ENCODE measurements at places on chromosomes 7 and 10.

DNA sequence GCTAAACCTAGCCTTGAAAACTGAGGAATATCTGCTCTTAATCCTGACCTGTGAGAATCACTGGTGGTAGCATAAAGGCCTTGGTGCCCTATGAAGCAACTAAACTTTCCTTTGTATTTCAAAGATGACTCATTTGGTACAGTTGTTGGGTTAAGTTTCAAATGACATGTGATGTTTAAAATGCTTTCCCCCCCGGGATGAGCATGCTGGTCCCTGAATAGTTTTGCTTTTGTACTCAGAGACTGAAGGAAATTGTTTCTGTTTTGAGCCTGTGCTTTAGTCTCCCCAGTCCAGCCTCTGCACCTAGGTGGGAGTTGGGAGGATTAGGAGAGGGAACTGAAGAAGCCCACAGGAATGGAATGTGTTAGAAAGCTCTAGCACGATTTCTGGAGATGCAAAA is 258.9 kb upstream of the NPY start:
- DNase-seq, result no peak

GRCh38 chr10:127091354-127091753 is 105.0 kb downstream of the INSYN2A start:
- no peak for DNase-seq

- no peak for DNase-seq
Observed at GRCh38 chr10:1380088-1380671, 324.0 kb downstream of the WDR37 start.

GRCh38 chr10:94757916-94758315 is 4.6 kb upstream of the CYP2C19 start:
- DNase-seq, result no peak

GRCh38 chr7:1938788-1939433 is 268.8 kb downstream of the ELFN1 start:
- DNase-seq, result no peak

DNA sequence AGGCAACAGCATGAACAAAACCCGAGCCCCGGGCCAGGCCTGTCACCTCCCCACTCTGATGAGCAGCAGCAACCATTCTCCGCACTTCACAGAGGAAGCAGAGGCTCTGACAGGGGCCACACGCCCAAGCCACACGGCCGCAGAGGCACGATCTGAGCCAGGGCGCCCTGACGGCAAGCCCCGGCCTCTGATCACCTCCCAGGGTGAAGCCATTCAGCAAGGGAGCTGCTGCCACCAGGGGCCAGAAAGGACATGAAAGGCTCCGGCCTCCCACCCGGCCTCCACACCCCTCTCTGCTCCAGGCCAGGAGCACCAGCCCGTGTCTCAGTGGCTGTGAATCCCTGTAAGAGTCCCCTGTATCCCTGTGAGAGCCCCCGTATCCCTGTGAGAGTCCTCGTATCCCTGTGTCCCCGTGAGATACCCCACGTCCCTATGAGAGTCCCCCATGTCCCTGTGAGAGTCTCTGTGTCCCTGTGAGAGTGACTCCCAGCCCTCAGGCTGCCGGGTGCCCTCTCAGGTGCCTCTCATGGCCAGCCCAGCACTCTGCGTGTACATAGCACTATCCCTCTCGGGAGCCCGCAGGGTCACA is 187.8 kb downstream of the MAD1L1 start:
- DNase-seq, result no peak

DNA sequence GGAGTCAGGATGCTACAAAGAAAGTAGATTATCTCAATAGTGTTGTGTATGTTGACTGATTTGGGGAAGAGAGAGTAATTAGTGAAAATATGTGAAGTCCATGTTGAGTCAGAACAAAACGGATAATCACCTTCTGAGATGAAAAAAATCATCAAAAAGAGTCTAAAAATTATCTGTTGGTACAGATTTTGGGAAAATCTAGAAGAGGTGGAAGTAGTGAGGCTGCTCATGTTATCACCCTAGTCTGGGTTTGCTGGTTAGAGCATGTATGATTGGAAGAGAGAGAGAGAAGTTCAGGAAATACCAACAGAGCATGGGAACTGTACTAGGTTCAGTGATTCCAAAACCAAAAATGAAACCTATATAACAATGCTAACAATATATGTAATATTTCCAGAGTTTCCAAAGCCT is 12.3 kb downstream of the RPA3 start:
- no peak for DNase-seq

- no peak for DNase-seq
Observed at GRCh38 chr7:74059681-74060588, 23.7 kb upstream of the LIMK1 start.

DNA sequence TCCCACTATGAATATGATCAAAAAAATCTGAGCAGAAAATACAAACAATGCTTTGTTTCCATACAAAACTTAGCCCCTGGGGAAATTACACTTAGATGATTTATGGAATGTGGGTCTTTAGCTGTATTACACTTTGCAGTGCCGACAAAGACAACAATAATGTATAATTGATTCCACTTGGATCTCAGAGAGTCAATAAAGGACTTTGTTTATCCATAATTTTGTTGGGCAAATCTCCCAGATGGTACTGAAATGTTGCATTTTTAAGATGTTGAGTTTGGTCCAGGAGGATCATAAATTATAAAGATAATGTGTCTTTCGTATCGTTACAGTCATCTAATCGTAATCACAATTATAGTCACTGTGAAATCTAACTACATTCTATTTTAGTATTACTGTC is 66.9 kb upstream of the DOCK1 start:
- DNase-seq, result peak; percentile 52

DNA sequence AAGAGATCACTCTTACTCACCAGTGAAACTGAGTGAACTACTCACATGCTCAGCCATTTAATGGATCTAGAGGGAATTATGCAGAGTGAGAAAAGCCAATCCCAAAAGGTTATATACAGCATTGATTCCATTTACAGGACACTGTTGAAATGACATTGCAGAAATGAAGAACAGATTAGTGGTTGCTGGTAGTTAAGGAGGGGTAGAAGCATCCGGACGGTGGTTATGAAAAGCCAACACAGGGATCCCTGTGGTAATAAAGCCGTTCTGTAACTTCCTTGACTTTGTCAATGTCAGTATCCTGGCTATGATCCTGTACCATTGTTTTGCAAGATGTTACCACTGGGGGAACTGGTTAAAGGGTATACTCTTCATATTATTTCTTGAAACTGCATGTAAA is 253.4 kb downstream of the USP6NL start:
- DNase-seq, result no peak

- DNase-seq, result no peak
Observed at GRCh38 chr7:81159402-81159801, 240.6 kb upstream of the SEMA3C start.

GRCh38 chr7:91020636-91021385 is 243.4 kb upstream of the FZD1 start:
- DNase-seq, result no peak

DNA sequence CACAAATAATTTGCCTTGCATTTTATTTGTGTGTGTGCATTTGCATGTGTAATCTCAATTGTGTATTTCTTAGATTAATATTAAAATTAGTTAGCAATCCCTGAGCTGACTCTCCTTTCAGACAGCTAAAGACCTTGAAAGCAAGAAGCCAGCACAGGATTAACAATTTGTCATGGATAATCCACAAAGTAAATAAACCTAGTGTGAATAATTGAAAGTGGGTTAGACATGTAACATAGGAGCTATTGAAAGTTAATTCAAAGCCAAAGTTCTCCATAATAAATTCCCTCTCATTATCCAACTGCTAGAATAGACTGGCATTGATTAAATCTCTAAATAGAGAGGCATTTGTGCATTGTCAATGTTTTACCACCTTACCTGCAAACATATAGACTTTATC is 326.1 kb downstream of the PLXDC2 start:
- no peak for DNase-seq

DNA sequence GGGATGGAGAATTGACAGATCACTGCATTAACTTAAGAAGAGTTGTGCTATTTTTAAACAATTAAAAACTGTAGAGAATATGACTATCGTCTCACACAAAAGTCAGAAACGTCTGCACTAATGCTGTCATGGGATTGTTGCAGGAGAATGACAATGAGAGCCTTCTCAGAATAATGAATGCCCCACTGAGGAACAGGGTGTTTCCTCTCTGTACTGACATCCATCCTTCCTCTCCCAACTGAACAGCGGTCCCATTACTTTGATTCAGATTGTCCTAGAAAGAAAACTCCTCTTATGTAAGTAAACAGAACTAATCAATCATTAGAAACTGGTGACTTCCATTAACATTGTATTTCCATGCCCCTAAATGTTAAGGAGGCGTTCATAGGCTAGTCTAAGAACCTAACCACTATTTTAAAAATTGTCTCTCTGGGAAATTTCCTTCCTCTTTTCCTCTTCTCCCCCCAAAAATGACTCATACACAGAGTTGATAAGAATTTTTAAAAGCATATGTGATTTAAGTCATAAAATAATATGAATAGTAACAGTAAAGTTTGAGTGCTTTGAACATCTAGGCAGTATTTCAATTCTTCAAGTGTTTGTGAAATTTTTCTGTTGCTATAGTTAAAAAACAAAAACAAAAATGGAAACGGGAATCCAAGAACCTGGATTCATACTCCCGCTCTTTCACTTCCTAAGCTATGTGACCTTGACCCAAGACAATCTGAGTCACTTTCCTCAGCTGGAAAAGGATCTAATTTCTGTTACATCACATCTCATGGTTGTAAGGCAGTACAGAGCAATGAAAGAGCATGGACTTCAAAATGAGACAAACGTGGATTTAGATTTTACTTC is 12.7 kb upstream of the MACC1 start:
- no peak for DNase-seq

- DNase-seq, result no peak
Observed at GRCh38 chr10:133044401-133044811, 43.3 kb upstream of the ADGRA1 start.

- no peak for DNase-seq
Observed at GRCh38 chr7:11650030-11650429, 182.0 kb downstream of the THSD7A start.

GRCh38 chr10:101956117-101956516 is 99.9 kb downstream of the ARMH3 start:
- DNase-seq, result no peak

DNA sequence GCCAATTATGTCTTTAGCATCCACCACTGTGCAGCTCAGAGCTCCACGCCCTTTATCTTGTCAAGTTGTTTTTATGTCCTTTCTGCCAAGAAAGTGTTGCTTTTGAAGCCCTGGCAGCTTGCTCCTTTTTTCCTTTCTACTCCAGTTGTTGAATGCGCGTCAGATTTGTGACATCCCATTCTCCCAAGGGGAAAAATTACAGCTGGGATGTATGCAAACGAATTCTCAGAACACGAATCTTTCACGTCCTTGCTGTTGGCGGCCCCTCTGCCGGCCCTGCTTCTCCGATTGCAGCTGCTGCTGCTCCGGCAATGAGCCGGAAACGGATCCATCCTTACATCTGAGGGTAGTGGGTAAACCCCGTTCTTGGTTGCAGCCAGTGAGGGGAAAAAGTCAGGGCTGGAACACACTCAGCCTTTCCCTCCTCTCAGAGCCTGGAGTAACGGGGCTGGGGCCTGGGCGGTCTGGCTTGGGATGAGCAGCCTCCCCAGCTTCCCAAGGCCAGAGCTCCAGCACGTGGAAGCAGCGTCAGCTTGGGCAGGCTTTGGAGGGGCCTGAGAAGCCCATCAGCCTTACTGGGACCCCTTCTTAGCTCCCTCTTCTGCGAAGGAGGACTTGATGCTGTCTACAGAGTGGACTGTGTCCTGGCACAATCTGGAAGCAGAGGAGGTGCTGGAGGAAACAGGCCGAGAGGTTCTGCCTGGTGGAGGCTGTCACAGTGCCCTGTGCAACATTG is 79.0 kb upstream of the CHST15 start:
- no peak for DNase-seq

DNA sequence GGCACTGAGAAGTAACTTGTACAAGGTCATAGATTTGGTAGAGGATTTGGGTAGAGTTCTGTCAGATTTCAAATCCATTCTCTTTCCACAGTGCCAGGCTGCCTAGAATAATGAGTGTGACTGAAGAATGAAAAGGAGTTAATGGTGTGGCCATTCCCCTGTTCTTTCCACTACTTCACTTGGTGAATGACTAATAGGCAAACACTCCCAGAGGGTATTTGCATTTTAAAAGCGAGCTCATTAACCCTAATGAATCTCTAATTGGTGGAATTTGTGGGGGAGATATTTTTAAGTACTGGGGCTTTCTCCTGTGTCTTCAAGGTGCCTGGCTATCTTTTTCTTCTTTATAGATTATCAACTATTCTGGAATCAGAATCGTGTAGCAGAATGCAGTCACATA is 74.8 kb upstream of the RPA3 start:
- no peak for DNase-seq

DNA sequence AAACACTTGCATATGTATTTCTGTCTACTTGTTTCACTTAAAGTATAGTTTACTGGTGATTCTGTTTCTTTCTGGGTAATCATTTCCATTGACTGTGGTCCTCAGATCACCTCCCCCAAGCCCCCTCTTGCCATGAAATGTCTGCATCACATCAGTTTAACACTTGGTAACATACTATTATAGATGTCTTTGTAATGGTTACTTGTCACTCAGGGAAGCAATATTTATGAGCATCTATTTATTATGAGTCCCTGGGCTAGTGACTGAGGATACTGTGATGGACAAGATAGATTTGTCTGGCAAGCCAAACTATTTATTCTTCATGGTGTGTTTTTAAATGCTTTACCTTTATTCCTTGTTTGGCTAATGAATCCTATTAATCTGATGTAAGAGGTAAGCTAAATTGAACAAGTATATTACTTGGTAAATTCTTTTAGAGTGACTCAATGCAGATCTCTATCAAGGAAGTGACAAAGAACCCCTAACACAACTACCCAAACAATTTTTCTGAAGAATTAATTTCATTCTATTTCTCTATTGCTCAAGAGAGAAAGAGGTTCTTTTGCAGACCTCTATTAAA is 270.9 kb downstream of the RELN start:
- DNase-seq, result no peak

DNA sequence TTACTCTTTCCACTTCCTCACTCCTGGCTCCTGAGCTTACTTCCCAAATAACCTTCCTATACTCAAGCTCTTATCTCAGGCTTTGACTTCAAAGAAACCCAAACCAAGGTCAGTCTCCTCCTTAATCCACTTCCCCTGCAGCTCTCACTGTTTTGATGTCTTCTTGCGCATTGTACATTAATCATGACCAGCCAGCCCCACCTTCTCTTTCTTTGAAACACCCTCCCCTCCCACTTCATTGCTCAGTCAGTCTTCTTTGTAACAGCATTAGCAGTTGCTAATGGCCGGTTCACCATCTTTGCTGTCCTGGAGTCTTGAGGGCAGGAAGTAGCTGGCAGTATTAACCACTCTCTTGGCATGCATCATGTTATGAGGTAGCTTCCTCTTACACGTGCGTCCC is 57.9 kb upstream of the CHCHD3 start:
- DNase-seq, result no peak
